ENCODE measurements at places on chromosomes 2 and 18. TPM values are rescaled to one million over a fixed set of nuclear protein-coding genes. Genes with fewer than 3 reads are reported as not detected.

The MC4R gene
- total RNA-seq: not detected

The KATNAL2 gene
- total RNA-seq: 4.6 TPM

The KRTCAP3 gene
- not detected for total RNA-seq

The ANKRD30B gene
- total RNA-seq: under 0.01 TPM

The AQP12B gene
- not detected for total RNA-seq

The DUSP19 gene
- 5.1 TPM for total RNA-seq

The TUBB8B gene
- total RNA-seq: not detected

The MC5R gene
- not detected for total RNA-seq

The ANO7 gene
- total RNA-seq: 0.50 TPM

The NEURL3 gene
- total RNA-seq: not detected

The PRSS56 gene
- not detected for total RNA-seq

The TNS1 gene
- total RNA-seq: 44.4 TPM

The WDR35 gene
- 11.6 TPM for total RNA-seq

The PFN4 gene
- 1.5 TPM for total RNA-seq

The SPDYA gene
- total RNA-seq: 0.77 TPM

The SYT4 gene
- total RNA-seq: not detected

The CYP26B1 gene
- total RNA-seq: 0.51 TPM

The GAREM1 gene
- total RNA-seq: 1.5 TPM

The BUB1 gene
- 3.9 TPM for total RNA-seq

The CCDC148 gene
- total RNA-seq: 1.0 TPM

The RNU2-63P gene
- total RNA-seq: 268 TPM

The CNGA3 gene
- under 0.01 TPM for total RNA-seq

The CPS1 gene
- 25.7 TPM for total RNA-seq

The UNC80 gene
- under 0.01 TPM for total RNA-seq

The VAMP8 gene
- 2.1 TPM for total RNA-seq

The CDH7 gene
- not detected for total RNA-seq

The ZSWIM2 gene
- under 0.01 TPM for total RNA-seq

The SLC66A3 gene
- total RNA-seq: 31.7 TPM

The STAT4 gene
- total RNA-seq: 0.51 TPM

The UGT1A8 gene
- total RNA-seq: not detected

The FSHR gene
- not detected for total RNA-seq

The LYPD1 gene
- 0.17 TPM for total RNA-seq

The MYO3B gene
- total RNA-seq: 0.50 TPM

Data from fibroblast of lung (primary cell).